ENCODE measurements at places on chromosomes 5 and 9.

- DNase-seq = no peak
These were observed 46.1 kb downstream of the DCP2 start for GRCh38 chr5:113022661-113023060.

DNA sequence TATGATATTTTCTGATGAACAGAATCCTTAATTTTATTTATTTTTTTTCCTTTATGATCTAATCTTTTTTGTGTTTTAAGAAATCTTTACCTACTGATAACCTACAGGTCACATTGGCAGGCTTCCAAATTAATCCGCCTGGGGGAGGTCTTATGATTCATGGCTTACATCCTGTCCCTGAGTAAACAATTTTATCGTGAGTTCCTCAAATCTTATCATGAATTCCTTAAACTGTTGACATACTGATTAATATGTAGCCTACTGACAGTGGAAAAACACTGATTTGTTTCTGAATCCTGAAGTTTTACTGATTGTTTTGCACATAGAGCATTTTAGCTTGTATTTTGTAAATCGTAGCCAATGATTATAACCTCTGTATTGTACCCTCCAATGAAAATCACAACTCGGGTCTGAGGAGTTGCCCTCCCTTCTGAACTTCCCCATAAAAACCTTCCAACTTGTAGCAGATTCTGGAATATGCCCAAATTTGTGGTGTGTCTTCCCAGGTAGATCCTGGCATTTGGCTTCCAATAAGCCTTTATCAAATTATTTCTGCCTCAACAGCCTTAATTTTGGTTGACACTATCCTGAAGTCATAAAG is 105.6 kb downstream of the VCAN start:
- DNase-seq = no peak

GRCh38 chr9:98879963-98880310 is 63.8 kb upstream of the COL15A1 start:
- DNase-seq = no peak

DNA sequence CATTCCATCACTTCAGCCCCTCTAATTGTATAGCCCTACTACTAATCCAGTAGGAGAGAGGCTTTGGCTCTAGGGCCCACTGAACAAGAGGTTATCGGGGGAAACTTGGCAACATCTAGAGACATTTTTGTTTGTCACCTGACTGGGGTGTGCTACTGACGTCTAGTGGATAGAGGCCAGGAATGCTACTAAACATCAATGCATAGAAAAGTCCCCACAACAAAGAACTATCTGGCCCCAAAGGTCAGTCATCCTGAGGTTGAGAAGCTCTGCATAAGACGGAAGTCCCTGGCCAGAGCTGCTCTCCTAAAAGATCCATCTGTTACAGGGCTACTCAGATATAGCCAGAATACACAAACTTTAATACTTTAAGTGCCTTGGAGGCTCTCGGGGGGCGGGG is 570.6 kb upstream of the KLF4 start:
- no peak for DNase-seq

DNA sequence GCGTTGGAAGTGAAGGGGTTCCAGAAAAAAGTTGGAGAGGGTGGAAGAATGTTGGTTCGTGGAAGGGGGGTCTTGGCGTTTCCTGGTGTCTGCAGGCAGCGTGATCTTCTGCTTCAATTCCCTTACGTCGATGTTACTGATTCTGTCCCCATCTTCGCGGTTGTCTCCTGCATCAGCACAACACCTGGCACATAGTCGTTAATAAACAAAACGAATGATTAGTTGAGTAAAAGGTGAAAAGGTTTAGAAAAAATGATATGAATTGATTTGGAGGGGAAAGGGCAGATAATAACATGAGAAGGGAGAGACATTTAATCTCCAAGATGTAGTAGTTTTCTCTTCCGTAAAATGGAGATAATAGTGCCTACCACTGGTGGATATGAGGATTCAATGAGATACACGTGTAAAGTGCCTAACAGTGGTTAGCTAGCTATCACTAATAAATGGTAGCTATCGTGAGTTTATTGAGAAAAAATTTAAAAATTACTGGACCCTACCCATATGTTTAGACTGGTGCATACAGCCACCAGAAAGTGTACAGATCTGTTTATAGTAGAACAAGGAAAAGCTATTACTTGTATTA is 556 bp downstream of the MTREX start:
- DNase-seq = no peak

DNA sequence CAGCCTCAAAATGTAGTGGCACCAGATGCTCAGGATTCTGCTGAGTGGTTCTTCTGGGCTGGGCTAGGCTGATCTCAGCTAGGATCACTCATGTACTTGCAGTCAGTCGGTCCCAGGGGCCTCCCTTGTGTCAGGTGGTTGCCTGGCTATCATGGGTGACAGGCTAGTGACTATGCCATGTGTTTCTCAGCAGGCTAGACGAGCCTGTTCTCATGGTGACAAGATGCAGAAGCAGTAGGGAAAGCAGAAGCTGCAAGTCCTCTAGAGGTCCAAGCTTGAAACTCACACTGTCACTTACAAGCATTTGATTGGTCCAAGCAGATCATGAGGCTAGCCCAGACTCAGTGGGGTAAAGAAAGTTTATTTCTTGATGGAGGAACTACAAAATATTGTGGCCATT is 15.2 kb upstream of the KCNMB1 start:
- DNase-seq = no peak

- DNase-seq = no peak
These were observed 354.8 kb downstream of the ENC1 start for GRCh38 chr5:74285675-74286280.

All from stimulated activated CD8-positive, alpha-beta memory T cell treated with anti-CD3 and anti-CD28 coated beads, Interleukin-7, amount 100 ng/mL, for 4 hours (primary cell).